ENCODE measurements at places on chromosomes 1 and 21. TPM values are rescaled to one million over a fixed set of nuclear protein-coding genes. Genes with fewer than 3 reads are reported as not detected.
A peak's percentile ranks its signal among the peaks of the same experiment; 100 is the strongest.

OLFM3 gene
- not detected for total RNA-seq

- H3K4me1 ChIP-seq = no peaks in the 10 kb centered on the region
- H3K27ac ChIP-seq = no peak overlapping the region
- no peaks in the 10 kb centered on the region for H3K36me3 ChIP-seq
- DNase-seq = no peak
- no peak overlapping the region for H3K4me3 ChIP-seq
These were observed 29.5 kb upstream of the HNRNPU start for GRCh38 chr1:244893836-244894235.

DNA sequence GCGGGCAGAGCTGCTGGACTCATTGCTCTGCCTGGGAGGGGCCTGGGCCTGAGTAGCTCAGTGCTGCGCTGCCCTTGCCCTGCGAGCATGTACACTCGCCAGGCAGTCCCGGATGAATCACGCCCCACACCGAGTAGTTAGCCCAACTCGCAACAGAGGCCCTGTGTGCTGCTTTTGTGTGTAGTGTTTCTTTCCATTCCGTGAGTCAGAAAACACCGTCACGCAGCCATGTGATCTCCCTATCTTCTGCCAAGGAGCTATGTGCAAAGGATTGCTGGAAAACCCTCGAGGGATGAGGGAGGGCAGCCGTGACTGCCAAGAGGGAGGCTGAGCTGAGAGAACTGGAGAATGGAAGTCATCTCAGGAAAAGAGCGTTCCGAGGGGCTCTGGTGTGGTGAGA, 37.3 kb downstream of the NENF start:
- peaks cover 3% of the 10 kb centered on the region for H3K4me1 ChIP-seq
- H3K4me3 ChIP-seq = no peak overlapping the region
- peak; percentile 70 for DNase-seq

CELA3A gene
- not detected for total RNA-seq

FAM163A gene
- 0.16 TPM for total RNA-seq

DNA sequence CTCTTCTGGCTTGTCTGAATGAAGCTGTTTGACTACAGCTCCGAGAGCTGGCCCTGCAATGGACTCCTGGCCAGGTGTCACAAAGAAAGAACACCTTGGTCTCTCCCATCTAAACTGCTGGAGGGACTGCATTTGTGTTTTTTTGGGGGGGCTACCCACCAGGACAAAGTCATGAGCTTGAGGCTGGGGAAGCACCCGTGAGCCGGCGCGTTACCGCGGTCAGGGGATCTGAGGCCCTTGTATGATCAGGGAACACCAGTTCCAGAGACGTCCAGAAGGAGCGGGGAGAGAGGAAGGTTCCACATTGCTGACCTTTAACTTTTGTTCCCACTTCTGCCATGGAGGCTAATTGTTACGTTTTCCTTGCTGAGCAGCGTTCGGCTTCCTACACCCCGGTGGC, 84.5 kb upstream of the C1orf174 start:
- H3K27ac ChIP-seq = no peak overlapping the region
- DNase-seq = no peak
- H3K4me1 ChIP-seq = no peaks in the 10 kb centered on the region

FAM151A gene
- total RNA-seq = 0.53 TPM

NBPF4 gene
- not detected for total RNA-seq

DNA sequence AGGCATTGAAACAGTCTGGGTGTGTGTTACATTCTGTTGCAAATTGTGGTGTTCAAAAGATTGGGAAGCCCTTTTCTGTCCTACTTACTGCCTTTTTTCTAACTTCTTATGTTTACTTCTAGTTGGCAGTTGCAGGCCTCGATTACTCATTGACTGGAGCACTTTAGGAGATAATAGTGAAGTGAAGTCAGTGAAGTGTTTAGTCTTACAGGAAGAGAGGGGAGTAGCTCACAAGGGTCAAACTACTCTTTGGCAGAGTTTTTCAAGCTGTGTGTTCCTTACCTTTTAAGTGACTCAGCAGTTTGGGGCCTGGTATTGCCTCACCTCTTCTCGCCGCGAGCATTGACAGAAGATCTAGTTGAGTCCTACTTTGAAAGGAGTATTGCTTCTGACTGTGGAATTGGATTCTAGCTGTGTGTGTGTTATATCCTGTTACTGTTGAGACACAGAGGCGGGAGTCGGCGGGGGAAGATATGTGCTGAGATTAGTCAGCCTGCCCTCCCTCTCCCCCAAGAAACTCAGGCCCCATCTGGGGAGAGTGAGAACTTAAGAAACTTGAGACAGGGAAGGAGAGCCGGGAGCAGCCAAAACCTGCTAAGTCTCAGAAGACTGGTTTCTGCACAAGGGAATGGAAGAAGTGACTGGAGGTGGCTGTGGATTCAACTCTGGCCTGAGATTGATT, 19.3 kb downstream of the AHCYL1 start:
- H3K4me3 ChIP-seq = no peak overlapping the region
- DNase-seq = peak; percentile 33
- H3K36me3 ChIP-seq = peaks cover under 1% of the 10 kb centered on the region
- peaks cover 55% of the 10 kb centered on the region for H3K4me1 ChIP-seq
- peak overlapping the region; percentile 73 for H3K27ac ChIP-seq
- H3K27me3 ChIP-seq = no peaks in the 10 kb centered on the region

- H3K36me3 ChIP-seq = no peaks in the 10 kb centered on the region
- H3K4me1 ChIP-seq = no peaks in the 10 kb centered on the region
- no peaks in the 10 kb centered on the region for H3K27me3 ChIP-seq
- H3K27ac ChIP-seq = no peak overlapping the region
- H3K4me3 ChIP-seq = no peak overlapping the region
- DNase-seq = no peak
These were observed 420.9 kb upstream of the CAMK1G start for GRCh38 chr1:209162651-209163050.

TPRG1L gene
- total RNA-seq = 32.0 TPM

- no peak for DNase-seq
- H3K27me3 ChIP-seq = no peaks in the 10 kb centered on the region
- H3K4me3 ChIP-seq = no peak overlapping the region
- no peaks in the 10 kb centered on the region for H3K4me1 ChIP-seq
These were observed 41.5 kb downstream of the SPATA46 start for GRCh38 chr1:162335126-162335525.

GRCh38 chr1:228316589-228317387, 89.8 kb downstream of the TRIM11 start:
- peaks cover 61% of the 10 kb centered on the region for H3K36me3 ChIP-seq
- no peak for DNase-seq
- H3K27ac ChIP-seq = no peak overlapping the region
- H3K4me3 ChIP-seq = no peak overlapping the region
- peaks cover 12% of the 10 kb centered on the region for H3K4me1 ChIP-seq

TDRD5 gene
- not detected for total RNA-seq

DNA sequence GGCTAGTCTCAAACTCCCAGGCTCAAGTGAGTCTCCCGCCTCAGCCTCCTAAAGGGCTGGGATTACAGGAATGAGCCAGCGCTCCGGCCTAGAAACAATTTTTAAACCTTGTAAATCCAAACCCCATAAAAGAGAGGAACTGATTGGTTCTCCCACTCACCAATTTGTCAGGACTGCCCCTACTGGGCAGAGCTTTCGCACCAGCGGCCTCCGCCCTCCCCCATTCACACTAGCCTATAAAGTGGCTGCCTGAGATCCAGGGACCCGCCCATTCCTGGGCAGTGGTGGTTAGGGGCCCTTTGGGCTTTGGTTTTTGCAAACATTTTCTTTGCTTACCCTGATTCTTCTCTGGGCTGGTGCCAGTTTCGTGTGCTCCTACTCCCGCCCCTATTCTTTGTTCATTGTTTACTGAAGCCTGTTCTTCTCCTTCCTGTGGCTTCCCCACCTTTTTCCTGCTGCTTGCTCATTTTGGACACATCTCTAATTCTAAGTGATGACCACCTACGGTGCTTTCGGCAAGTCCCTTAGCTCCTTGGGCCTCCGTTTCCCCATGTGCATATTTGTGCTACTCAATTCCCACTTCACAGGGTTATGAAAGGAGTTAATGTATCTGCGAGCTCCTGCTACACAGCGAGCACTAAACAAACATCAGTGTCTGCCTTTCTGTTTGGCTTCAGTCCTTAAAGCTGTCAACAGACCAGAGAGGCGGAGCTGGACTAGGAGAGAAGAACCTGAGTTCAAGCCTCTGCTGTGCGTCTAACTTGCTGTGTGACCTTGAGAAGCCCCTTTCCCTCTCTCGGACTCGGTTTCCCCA, 39.8 kb upstream of the CLIC4 start:
- DNase-seq = peak; percentile 93
- H3K27me3 ChIP-seq = no peaks in the 10 kb centered on the region
- H3K36me3 ChIP-seq = no peaks in the 10 kb centered on the region
- H3K27ac ChIP-seq = peak overlapping the region; percentile 86
- H3K4me1 ChIP-seq = peaks cover 26% of the 10 kb centered on the region

DNA sequence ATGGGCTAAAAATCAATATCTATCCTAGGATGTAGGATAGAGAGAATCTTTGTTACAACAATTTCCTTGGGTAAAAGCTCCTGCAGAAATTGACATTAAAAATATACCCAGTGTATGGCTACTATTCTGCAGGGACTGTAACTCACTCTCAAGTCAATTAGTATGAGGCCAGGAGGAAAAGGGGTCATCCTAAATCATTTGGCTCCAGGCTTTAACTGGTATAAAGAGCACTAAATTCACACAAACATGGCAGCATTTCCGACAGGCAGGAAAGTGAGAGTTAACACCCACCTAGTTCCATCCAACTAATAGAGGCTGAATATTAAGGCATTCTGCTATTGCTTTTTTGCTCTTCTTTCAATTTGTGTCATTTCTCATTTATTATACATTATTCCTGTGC, 218.6 kb upstream of the C1orf87 start:
- no peaks in the 10 kb centered on the region for H3K36me3 ChIP-seq
- no peak overlapping the region for H3K4me3 ChIP-seq
- DNase-seq = no peak
- no peaks in the 10 kb centered on the region for H3K4me1 ChIP-seq

- H3K36me3 ChIP-seq = peaks cover 14% of the 10 kb centered on the region
- H3K27ac ChIP-seq = no peak overlapping the region
- H3K27me3 ChIP-seq = no peaks in the 10 kb centered on the region
- H3K4me1 ChIP-seq = peaks cover 18% of the 10 kb centered on the region
These were observed 62.5 kb downstream of the TMCO4 start for GRCh38 chr1:19737104-19737825.

DNA sequence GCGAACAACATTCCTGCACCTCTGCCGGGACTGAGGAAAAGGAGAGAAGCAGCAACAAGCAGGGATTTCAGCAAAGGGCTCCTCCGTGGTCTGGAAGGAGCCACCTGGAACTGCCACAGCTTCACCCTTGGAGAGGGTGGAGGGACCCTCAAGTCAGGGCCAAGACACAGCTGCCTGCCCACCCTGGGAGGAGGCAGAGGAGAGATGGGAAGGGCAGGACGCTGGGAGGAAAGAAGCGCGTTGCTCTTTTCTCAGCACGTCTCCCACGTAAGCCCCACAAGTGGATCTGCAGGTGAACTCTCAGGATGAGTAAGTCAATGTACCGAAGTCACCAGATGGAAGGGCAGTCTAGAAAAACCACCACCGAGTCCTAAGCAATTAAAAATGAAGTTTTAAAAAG, 39.6 kb downstream of the SLC19A1 start:
- no peaks in the 10 kb centered on the region for H3K4me1 ChIP-seq
- no peak overlapping the region for H3K27ac ChIP-seq
- no peaks in the 10 kb centered on the region for H3K27me3 ChIP-seq
- H3K36me3 ChIP-seq = peaks cover 26% of the 10 kb centered on the region
- no peak overlapping the region for H3K4me3 ChIP-seq

FAM72D gene
- not detected for total RNA-seq

All from heart left ventricle (tissue), 16 donors.